ENCODE measurements at places on chromosomes 7 and 10.

- no peak for DNase-seq
These were observed 1140.7 kb upstream of the LRRN3 start for GRCh38 chr7:109950256-109950655.

GRCh38 chr7:74235518-74236268 lies 18.5 kb downstream of the RFC2 start:
- no peak for DNase-seq

- DNase-seq, result no peak
These were observed 135.6 kb upstream of the RET start for GRCh38 chr10:42941295-42941644.

- DNase-seq, result no peak
These were observed 32.6 kb downstream of the ARHGAP21 start for GRCh38 chr10:24690961-24691512.

DNA sequence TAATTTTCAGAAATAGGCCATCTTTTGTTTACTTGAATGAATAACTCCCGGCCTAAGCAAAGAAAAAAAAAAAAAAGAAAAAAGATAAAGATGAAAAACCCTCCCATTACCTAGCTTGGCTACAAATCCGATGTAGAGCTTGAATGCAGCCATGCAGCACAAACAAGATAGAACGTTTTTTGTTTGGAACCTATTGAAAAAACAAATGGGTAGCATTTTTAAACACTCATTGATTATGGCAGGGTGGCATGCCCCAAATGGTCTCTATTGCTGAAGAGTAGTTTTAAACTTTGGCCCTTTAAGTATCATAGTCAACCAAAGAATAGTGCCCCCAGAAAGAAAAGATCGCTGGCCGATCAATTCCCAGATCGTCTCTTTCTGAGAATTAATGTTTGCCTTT lies 84.4 kb downstream of the VTI1A start:
- DNase-seq, result no peak

DNA sequence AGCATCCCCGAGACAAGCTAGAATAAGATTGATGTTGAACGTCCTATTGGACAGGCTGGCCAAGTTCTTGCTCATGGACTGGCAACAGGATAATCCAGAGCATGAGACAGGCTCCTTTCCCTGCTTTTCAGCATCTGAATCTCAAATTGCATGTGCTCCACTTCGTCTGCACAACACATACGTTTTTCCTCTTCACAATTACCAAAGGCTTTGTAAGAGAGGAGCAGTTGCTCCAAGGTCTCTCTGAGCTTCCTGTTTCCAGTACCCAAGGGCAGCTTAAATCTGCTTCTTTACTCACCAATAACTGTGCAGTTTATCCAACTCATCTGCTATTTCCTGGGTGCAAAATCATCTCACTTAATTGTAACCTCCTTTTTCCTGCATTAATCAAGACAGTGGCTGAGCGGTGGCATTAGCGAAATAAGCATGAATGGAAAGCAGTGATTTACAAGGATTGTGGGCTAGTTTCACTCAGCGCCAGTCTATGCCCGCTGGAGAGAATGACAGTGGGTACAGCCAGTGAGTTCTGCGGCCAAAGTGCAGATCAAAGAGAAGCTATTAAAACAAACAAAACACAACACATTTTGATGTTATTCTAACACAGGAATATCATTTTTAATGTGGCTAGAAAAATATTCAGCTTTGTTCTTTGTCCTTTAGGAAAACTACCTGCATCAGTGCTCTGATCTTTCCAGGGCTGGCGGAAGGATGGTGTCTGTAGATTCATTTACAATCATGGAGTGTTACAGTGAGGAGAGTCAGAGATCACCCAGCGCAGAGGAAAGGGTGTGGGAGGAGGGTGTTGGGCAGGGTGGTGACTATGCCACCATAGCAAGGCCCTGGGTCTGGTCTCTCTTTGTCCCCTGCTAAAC lies 79.8 kb downstream of the CHN2 start:
- DNase-seq, result no peak

GRCh38 chr10:60338786-60339185 lies 50.9 kb downstream of the ANK3 start:
- no peak for DNase-seq

Data from stimulated activated CD8-positive, alpha-beta memory T cell treated with anti-CD3 and anti-CD28 coated beads, Interleukin-4, amount 100 ng/mL, for 4 hours (primary cell).